SW 1271 (cell line): ENCODE measurements at places on chromosomes 13 and 19.
A peak's percentile ranks its signal among the peaks of the same experiment; 100 is the strongest.

DNA sequence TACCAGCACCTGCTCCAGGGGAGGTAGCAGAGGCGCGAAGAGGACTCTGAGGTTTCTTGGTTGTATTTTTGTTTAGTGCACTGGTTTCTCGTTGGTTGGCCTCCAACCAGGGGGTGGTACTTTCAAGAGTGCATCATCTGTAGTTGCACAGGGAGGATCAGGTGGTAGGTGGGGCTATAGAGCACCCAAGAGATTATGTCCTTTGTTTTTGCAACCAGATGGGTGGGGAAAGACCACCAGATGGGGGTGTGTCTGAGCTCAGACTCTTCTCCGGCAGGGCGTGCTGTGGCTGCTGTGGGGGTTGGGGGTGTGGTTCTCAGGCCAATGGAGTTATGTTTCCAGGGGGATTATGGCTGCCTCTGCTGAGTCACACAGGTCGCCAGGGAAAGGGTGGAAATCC lies 254.4 kb upstream of the KLF12 start:
- DNase-seq, result no peak

DNA sequence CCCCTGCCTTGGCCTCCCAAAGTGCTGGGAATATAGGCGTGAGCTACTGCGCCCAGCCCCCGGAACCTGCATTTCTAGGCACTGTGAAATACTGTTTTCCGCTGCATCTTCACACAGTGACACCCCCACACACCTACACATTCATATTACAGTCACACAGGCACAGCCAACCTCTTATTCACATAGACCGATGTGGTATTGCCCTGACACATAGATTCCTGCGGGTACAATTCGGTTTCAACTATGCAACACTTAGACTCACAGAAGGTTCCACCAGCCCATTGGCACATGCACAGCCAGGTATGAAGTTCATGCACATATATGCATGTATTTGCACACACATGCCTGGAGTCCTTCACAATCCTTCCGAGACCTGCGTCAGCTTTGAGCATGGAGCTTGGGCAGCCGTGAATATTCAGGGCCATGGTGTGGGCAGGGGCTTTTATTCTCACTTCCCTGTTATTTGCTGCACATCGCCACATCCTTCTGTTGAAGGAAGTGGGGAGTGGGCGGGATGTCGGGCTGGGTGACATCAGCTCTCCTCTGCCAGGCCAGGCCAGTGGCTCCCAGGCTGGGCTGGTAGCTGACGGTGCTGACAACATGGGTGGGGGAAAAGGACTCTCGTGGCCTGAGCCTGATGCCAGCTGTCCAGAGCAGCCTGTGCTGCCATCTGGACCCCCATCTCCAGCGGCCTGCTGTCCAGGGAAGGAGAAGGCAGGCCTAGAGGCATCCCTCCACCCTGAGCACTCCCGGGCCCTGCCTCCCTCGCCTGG lies 5.4 kb upstream of the CDC37 start:
- no peak for DNase-seq

DNA sequence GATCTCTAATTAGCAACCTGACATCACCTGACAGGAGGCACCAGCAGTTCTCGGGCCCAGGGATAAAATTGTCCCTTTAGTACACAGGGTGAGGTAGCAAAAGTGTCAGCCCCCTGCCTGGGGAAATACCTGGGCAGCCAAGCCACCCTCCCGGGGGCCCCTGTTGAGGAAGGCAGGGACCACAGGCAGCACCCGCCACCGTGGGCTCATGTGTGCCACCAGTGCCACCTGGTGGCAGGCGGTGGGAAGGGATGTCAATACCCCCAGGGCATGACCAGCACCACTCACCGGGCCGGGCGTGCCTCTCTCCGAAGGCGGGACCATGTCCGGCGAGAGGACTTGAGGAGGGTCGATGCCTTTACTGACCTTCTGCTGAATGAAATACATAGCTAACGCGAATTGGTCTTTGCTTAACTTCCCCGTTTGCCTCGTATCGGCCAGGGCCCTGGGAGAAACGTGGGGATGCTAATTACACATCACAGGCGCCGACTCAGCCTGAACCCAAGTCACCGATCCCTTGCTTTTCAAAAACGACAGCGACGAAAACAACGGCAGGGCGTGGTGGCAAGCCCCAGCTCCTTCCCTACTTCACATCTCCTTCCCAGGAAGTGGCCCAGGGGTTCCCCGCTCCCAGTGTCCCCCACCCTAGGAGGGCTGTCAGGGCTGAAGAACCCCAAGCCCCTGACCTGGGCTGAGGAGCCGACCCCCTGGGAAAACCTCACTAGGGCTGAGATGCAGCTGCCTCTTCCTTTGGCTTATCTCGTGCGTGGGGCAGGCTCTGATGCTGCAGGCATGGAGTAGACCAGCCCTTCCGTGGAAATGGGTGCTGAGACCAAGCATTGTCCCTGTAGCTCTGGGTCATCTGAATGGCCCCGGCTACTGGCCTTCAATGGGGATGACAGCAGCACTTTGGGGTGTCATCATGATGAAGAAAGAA lies 53.8 kb downstream of the EPS15L1 start:
- DNase-seq, result peak; percentile 34

- DNase-seq, result no peak
Measured at GRCh38 chr13:114134944-114135610, 2.7 kb upstream of the RASA3 start.

GRCh38 chr19:55116859-55117662 lies at the start of gene PPP1R12C:
TSS of gene PPP1R12C (minus strand) at chr19:55117637. CDS start at chr19:55117543, 94 bp downstream.
- DNase-seq, result no peak

DNA sequence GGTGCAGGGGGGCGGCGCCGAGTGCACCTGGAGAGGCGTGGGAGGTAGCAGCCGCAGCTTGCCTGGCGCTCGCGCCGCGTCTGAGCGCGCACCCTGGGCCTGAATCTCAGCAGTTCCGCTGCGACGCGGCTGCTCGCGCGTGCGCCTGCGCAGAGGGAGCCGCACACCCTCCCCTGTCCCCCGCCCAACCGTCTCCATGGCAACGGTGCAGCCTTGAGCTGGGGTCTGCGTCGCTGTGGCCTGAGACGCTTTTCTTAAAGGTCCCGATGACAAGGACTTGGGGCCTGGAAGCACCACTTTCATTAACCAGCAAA lies at the start of gene PNMA8B:
Gene PNMA8B, minus strand, starts transcription at position 82 of the 314 bp plus-strand sequence. CDS start 402 bp downstream, outside the sequence.
- no peak for DNase-seq
